ENCODE measurements at places on chromosomes 3 and 15.

- no peak for DNase-seq
Measured at GRCh38 chr3:76643623-76644304, 396.1 kb upstream of the ROBO2 start.

DNA sequence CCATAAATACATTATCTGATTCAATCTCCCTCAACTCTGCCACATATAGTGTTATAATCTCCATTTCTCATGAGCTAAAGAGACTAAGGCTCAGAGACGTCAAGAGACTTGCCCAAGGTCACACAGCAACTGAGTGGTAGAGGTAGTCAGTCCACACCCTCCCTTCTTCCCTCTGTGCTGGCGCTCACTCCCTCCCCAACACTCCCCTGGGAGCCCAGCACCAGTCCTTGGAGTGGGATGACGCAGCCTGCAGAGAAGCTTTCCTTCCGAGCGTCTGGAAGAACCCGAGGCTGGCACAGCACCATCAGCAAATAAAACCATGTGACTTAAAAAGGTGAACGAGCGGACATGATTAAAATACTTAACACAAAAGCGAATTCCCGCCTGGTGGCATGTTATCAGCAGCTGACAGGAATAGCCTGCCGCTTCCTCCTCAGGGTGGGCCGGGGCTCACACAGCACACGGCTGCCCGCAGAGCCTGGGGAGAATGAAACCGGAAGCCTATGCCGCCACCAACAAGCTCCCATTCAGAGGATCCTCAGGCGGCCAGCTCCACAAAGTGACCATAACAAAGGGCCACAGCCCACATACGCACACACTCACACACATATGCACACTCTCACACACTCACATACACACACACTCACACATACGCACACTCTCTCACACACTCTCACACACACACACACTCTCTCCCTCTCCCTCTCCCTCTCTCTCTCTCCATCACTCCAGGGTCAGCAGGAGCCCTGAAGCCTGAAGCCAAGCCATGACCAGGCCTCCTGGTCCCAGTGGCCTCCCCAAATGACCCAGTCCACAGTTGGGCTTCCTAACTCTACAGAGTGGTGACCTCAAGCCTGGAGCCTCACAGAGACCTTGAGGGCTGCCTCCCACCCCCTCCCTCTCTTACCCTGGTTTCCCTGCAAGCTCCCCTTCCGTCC is 120.5 kb downstream of the XXYLT1 start:
- DNase-seq: peak; percentile 48

- no peak for DNase-seq
Measured at GRCh38 chr3:133213937-133214336, 175.7 kb downstream of the TMEM108 start.

DNA sequence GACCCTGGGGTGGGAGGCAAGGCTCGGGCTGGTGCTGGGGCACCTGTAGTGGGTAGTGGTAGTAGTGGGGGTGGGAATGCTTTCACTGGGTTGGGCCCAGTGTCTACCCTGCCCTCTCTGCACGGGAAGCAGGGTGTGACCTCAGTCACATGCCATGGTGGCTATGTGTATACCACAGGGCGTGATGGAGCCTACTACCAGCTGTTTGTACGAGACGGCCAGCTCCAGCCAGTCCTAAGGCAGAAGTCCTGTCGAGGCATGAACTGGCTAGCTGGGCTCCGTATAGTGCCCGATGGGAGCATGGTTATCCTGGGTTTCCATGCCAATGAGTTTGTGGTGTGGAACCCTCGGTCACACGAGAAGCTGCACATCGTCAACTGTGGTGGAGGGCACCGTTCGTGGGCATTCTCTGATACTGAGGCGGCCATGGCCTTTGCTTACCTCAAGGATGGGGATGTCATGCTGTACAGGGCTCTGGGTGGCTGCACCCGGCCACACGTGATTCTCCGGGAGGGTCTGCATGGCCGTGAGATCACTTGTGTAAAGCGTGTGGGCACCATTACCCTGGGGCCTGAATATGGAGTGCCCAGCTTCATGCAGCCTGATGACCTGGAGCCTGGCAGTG is 5.2 kb downstream of the DALRD3 start:
- no peak for DNase-seq

DNA sequence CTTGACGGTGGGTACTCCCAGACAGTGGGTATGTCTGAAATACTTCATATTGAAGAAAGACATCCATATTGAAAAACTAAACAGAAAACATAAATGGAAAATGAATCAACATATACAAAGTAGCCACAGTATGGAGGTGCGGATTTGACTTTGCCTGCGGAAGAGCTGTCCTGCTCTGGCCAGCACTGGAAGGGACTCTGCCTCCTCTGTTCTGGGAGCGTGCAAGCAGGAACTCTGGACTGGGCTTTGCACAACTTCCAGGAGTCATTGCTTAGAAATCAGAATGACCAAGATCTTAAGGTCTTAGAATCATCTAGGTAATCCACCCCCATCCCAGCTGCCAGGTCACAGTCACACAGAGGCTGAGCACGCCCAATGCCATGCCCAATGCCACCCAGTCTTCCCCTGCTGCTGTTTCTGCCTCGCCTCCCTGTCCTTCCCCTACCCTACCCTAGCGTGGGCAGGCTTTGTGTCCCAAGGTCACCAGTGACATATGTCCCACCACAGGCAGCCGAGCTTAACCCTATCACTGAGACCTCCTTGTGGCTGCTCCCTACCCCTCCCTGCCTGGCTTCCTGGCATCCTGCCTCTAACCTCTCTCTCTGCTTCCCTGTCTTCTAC is 36.3 kb downstream of the CDC25A start:
- no peak for DNase-seq

DNA sequence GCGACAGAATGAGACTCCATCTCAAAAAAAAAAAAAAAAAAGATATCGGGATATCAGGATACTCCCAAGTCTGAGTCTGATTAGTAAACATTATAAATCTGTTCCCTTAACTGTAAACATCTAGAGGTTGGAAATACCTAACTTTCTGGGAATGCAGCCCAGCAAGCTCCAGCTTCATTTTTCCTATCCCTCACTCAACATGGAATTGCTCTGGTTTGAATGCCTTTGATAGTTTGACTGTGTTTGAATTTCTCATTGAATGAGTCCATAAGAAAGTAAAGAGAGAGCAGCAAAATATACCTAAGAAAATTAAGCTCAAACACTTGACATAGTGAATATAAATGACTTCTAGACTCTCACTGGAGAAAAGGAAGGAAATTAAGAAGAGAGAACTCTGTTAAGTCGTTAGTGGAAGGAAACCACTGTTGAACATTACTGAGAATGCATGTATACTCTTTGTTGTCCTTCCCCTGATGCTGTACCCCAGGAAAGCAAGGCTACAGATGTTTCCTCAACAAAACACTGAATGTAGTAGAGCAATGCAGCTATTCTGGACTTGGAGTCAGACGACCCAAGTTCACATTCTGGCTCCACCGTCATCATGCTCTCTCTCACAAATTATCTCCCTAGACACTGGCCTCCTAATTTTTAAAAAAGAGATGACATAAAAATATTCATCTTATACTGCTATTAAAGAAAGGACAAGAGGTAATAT is 62.4 kb downstream of the CD200 start:
- no peak for DNase-seq

DNA sequence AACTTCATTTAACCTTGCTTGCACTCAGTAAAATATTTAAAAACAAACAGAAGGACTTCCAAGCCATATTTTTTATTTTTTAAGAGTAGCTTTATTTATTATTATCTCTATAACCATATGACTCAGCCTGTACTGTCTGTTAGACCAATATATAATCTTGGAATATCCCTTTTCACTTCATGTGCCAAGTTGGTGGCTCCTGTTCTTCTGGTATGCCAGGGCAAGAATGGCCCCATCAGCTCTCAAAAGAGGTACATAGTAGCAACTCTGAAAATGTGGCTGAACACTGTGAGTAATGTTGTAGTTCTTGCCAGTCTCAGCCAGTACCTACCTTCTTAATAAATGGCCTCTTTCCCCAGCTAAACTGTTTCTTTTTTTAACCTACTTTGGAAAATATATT is 257.0 kb upstream of the UBE2E1 start:
- DNase-seq: no peak

DNA sequence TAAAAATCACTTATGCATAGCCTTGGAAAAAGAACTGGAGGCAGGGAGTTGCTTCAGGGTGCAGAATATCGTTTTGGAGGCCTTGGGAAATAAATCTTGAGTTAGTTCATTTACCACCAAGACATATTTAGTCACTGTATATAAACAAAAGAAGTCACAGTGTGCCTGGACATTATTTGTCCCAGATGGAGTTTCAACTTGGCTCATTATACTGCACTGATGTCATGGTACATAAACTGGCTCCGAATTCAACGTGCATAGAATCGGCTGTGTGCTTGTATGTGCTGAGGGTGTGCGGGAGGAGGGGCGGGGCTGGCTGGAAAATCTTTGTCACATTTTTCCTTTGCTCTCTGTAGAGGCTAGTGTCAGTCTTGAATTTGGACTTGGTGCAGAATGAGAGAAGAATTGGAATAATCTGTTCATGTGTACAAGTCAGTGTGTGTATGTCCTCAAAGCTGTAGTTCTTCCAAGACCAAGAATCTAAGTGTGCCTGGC is 86.6 kb downstream of the FNDC3B start:
- DNase-seq: peak; percentile 26

DNA sequence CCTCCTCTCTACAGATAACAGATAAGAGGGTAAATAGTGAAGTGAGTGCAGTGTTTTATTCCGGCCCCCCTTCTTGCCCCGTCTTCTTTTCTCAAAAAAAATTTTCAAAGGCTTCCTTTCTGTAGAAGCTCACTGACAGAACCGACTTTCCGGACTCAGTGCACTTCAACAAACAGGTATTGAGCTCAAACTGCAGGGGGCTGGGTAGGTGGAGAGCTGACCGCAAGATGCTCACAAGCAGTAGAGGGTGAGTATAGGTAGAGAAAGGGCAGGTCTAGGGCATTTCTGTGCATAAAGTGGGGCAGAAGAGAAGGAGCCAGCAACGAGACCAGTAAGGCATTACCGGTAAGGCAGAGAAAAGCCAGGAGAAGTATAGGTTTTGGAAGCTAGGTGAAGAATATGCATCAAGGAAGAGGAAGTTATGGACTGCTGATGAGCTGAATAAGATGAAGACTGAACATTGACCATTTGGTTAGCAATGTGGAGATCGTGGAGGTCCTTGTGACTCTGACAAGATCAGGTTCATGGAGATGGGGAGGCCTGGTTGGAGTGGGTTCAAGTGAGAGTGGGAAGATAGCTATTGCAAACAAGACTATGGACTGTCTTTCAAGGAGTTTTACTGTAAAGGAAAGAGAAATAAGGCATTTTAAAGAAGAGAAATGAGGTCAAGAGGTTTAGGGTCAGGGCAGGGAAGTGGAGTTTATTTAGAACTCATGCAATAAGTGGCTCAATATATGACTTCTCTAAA is 97.4 kb downstream of the ST6GAL1 start:
- peak; percentile 72 for DNase-seq

DNA sequence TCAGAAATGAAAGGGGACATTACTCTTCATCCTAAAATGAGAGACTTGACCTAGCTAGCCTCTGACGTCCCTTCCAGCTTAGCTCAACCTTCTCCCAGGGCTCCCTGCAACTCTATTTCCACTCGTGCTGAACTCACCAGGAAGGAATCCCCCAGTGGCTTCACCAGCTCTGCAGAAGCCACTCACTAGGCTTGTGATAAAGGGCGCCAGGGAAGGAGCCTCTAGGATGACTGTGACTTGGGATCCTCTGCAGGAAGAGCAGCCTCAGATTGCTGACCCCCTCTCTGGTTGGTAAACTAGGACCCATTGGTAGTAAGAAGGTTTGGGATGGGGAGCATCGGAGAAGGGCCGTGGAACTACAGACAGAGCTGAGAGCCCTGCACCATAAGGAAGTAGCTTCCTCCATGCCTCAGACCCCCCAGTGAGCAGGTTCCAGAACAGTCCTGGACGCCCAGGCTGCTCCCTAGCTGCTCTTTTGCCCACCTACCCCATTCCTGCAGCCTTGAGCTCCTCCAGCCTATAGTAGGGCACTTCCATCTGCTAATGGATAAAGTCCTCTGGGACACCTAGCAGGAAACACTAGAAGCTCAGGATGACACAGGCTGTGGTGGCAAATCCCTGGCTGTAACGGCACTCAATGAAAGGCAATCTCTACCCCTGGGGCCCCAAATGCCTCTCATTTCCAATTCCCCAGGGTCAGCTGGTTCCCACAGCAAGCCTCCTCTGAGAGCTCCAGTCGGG is 26.0 kb downstream of the PLA2G4F start:
- no peak for DNase-seq

DNA sequence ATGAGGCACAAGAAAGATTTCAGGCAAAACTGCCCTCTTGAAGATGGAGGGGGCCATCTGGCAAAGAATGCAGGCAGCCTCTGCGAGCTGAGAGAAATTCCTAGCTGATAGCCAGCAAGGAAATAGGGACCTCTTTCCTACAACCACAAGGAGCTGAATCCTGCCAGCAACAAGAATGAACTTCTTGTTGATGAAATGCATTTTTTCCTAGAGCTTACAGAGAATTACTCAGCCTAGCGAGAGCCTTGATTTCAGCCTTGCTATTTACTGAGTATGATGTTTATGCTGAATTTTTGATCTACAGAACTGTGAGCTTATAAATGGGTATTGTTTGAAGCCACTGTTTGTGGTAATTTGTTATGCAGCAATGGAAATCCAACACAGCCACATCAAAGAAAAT is 148.5 kb upstream of the NAALADL2 start:
- DNase-seq: no peak

DNA sequence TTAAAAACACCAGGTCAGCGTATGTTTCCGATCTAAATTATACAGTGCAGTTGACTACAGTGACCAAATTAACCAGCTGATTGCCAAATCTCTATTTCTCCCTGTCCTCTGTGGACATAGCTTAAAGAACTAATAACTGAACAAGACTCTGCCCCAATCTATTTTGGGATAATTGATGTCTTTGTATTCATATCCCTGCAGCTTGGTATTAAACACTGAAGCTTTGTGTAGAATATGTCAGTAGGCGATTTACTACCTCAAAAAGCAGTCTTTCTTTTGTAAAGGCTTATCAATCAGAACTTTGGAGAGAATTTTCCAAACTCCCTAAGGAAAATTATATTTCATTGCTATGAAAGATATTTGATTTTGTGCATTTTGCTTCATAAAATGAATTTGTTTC is 258.2 kb downstream of the SOX2 start:
- no peak for DNase-seq

DNA sequence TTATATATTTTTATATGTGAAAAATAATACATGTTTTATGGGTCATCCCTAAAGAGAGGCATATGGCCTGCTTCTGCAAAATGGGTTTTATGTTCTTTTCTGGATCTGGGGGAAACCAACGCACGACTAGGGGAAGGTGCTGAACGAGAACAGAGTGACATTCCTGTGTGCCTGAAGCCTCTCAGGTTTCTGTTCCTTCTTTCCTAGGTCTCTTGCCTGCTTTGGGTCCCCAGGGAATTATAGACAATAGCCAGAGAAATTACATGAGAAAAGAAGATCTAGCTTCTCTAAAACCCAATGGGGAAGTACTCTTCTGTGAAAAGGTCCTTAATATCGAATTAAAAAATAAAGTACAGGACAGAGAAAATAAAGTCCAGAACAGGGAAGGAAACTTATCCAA is 66.5 kb downstream of the IGSF11 start:
- DNase-seq: no peak
